Muscle of arm (tissue), 14 donors: ENCODE measurements at places on chromosomes 2 and 18.
A peak's percentile ranks its signal among the peaks of the same experiment; 100 is the strongest.

- no peak for DNase-seq
These were observed 41.8 kb upstream of the SLC14A2 start for GRCh38 chr18:45573514-45573913.

DNA sequence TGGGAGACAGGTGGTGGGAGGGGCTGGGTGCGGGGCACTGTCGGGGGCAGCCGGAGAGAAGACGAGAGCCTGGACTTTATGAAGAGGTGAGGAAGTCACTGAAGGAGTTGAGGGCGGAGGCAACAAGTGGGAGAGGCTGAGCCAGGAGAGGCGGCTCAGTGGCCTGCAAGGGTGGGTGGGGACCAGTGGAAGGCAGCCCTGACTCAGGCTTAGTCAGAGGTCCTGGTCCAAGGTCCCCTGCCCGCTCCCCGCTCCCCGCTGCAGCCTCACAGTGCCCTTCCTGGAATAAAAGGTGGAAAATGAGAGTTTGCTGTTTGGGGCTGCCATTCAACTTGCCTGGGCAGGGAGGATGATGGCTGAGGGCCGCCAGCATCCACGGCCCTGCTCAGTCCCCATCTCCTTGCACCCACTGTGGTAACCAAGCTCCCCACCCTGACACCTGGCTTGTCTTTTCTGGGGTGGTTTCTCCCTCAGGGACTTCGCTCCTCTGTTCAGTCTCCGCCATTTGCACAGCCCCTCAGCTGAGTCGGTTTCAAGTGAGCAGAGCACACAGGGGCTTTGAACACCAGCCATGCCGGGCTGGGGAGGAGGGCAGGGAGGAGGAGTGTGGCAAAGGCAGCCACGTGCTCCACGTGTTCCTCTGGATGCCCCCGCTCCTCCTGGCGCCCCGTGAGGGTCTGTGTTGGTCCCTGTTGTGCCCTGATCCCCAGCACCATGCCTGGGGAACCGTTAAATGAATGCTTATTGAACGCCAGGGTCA lies 13.7 kb upstream of the RALB start:
- no peak for DNase-seq

DNA sequence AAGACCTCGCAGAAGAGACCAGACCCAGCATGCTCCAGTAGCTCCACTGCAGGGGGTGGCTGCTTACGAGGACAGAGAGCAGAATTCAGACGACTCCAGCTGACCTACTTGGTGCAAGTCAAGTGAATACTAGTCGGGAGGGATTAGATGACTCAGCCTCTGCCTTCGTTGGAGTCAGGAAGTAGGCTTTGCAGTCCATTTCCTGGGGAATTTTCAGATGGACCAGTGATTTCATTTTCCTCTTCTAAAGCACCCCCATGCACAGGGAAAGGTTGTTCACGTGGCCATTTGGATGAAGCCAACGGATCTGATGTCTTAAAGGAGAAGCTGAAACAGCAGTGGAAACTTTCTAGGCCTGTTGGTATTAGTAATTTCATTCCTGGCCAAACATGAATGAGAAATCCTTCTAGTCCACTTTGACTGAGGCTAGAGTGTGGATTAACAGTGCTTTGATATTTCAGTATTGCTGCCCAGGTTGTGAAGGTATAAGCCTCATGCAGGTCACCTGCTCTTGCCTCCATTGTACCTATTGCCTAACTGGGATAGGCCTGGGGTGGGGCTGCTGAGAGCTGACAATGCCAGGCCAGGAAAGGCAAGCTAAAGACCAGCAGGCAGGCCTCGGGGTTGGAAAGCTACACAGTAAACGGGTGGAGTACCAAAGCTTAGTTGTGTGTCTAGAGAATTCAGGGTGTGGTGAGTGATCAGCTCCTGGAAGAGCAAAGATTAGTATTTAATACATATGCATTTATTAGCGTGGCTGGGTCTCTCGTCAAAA lies 117.6 kb upstream of the FOSL2 start:
- DNase-seq: peak; percentile 19

DNA sequence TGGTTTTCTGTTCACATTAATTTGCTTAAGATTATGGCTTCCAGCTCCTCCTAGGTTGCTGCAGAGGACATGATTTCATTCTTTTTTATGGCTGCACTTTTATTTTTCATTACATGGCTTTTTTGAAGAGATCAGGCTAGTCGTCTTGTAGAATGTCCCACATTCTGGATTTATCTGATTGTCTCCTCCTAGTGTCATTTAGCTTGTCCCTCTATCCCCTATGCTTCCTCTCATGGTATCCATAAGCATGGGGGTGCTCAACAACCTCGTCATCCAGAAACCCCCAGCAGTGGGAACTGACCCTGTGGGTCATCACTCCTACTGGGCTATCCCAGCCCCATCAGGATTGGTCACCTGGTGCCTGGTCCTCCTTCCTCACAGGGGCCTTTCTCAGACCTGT lies 49.6 kb downstream of the SERTAD2 start:
- no peak for DNase-seq

GRCh38 chr18:58863539-58864145 lies 1.0 kb upstream of the ZNF532 start:
- no peak for DNase-seq

GRCh38 chr2:163198972-163199371 lies 360.4 kb upstream of the KCNH7 start:
- no peak for DNase-seq

DNA sequence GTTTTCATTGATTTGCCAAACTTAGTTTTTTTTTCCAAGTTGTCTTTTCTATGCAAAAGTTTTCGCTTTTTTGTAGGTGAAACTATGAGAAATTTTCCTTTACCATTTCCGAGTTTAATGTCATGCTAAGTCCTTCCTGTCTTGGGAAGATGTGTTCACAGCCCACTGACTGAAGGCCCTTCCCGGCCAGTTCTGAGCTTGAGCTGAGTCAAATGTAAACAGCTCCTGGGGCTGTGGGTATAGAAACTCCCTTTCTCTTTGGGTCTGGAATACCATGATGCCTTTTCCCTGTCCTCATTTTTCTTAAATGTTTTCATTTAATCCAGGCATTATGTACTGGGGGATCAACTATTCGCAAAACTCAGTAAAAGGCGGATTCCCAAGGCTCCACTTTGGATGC lies 69.8 kb upstream of the IL1R1 start:
- DNase-seq: no peak
